Activated CD8-positive, alpha-beta T cell treated with anti-CD3 and anti-CD28 coated beads, Interleukin-2, amount 10 ng/mL, durations not matched to agents 7 days and 5 days (primary cell): ENCODE measurements at places on chromosomes 5 and 9.

DNA sequence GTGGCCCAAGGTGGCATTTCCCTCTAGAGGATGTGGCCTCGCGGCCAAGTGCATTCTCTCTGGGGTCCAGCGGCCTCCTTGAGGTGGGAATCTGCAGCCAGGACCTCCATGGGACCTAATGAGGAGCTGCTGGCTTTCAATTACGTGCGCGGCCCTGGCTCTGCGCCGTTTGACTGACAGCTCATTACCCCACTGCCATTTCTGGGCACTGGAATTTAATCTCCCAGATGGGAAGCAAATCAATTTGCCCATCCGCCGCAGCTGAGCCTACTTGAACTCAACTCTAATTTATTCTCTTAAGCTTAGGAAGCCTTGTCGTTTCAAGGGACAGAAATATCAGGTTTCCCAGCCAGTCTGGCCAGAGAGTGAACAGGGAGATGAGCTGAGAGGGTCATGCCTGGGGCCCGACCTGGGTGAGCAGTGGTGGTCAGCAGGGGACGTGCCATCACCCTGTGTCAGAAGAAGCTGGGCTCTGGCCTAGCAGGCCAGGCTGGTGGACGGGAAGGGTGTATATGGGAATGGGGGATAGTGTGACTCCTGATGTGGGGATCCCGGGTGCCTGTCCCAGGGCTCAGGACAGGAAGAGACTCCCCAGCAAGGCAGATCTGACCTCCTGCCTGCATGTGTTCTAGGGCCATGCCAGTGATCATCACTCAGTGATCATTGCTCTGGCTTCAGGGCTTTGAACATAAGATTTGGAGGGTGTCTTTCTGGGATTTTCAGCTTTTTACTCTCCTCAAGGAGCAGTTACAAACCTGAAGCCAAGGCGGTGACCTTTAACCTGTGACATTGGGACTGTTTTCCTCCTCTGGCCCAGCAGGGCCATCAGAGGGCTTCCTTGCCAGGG is 69.7 kb downstream of the MACROH2A1 start:
- DNase-seq: no peak

DNA sequence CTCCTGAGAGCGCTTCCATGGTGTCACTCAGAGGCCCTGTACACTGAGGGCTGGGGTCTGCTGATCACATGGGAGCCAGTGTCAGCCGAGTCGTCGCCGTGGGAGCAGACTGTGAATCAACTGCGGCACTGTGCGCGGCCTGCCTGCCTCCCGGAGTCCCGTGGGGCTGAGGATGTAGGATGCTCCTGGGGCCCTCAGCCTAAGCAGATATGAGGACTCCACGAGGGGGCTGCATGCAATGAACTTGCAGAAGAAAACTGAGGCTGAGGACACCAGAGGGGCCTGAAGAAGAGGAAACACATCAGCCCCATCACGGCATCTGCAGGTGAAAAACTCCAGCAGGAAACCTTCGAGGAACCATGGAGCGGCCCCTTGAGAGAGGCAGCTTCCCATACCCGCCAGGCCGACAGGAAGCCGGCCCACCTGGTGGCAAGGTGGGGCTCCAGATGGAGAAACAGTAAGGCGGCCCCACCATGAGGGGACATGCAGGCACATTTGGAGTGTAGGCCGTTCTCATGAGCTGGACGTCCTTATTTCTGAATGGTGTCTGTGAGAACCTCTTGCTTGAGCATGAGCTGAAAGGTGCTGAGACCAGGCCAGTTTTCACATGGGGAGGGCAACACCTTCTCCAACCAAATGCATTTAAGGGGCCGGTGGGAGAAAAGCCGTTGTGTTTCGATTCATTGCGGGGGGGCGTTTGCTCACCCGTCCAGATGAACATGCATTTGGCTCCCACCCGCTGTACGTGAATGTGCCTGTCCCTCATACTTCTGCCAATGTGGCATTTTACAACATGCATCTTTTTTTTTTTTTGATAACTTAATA is 35.2 kb upstream of the ADAMTS2 start:
- DNase-seq: no peak

DNA sequence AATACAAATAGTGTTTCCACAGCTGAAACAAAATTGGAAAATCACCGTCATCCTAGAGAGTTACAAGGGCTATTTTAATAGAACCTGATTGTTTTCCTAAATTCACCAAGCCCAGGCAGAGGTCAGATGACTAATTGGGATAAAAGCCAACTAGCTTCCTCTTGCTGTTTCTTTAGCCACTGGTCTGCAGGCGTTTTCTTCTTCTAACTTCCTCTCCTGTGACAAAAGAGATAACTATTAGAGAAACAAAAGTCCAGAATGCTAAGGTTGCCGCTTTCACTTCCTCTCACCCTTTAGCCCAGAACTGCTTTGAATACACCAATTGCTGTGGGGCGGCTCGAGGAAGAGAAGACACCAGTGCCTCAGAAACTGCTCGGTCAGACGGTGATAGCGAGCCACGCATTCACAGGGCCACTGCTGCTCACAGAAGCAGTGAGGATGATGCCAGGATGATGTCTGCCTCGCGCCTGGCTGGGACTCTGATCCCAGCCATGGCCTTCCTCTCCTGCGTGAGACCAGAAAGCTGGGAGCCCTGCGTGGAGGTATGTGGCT is at the start of gene TLR4:
Gene TLR4, plus strand, starts transcription at position 380 of the 552 bp plus-strand sequence. Its CDS starts 70 bp downstream, at position 450.
- no peak for DNase-seq

DNA sequence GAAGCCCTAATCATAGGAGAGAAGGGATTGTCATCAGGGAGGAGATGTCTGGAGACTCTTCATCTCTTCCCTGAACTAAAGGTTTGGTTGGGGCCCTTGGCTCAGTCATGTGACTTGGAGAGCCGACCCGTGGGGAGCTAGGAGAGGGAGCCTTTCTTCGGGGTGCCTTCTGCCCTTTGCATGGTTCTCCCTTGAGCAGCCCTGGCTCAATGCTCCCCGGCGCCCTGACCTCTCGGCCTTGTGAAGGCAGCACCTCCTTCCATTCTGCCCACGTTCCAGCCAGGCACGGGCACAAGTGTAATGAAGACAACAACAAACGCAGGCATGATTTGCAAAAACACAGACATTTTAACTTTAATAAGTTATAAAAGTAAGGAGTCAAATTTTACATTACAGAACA is 50.4 kb downstream of the ZNF354C start:
- no peak for DNase-seq

GRCh38 chr9:123395689-123396511 is 39.9 kb downstream of the CRB2 start:
- DNase-seq: no peak

DNA sequence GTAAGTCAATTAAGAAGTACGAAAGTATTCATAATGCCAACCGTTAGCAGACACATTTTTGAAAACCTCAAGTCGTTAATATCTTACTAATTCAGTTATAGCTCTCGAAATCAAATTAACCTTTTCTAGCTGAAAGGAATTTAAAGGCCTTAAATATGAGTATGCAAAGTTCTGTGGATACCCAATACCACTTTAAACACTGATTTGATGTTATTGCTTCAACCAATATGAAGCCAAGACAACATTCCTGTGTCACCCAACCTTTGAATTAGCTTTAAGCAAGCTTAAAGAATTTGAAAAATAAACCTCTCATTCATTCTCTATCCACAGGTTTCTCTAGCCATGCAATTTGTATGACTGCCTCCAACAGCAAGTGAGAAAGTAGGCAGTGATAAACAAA is 204.5 kb downstream of the MCTP1 start:
- DNase-seq: no peak
